Neural crest cell (in vitro differentiated cells): ENCODE measurements at places on chromosomes 7 and 10.

- H3K27me3 ChIP-seq: no peaks in the 10 kb centered on the region
- H3K27ac ChIP-seq: no peak overlapping the region
- no peaks in the 10 kb centered on the region for H3K36me3 ChIP-seq
- no peaks in the 10 kb centered on the region for H3K4me1 ChIP-seq
- no peak overlapping the region for H3K4me3 ChIP-seq
- DNase-seq: no peak
Measured at GRCh38 chr10:14772399-14772798, 2.3 kb downstream of the FAM107B start.

DNA sequence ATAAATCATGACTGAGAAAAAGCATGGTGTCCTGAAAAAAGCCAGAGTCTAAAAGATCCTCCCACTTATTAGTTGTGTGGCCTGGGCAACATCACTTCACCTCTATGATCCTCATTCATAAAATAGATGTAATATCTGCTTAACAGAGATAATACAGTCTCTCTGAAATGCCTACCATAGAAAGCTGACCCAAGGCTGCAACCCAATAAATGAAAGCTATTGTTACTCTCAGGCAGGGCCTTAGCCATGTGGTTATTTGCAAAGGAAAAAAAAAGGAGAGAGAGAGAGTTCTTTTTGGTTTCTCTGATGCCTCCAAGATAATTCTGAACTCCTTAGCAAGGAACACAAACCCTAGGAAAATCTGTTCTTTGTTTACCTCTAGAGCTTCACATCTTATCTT lies 7.9 kb downstream of the FAM13C start:
- DNase-seq: no peak
- no peaks in the 10 kb centered on the region for H3K4me1 ChIP-seq
- H3K36me3 ChIP-seq: no peaks in the 10 kb centered on the region
- H3K4me3 ChIP-seq: no peak overlapping the region
- no peak overlapping the region for H3K27ac ChIP-seq
- H3K27me3 ChIP-seq: no peaks in the 10 kb centered on the region

DNA sequence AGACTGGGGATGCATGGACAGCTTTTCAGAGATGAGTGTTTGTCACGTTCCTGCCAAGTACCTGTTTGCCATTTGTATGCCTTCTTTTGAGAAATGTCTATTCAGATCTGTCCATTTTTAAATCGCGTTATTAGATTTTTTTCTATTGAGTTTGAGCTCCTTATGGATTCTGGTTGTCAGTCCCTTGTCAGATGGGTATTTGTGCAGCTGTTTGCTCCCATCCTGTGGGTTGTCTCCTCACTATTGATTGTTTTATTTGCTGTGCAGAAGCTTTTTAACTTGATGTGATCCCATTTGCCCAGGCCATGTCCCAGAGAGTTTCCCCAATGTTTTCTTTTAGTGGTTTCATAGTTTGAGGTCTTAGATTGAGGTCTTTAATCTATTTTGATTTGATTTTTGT lies 5.5 kb upstream of the PRKAR1B start:
- H3K4me1 ChIP-seq: peaks cover 13% of the 10 kb centered on the region
- H3K36me3 ChIP-seq: peaks cover 13% of the 10 kb centered on the region
- peak overlapping the region; percentile 26 for H3K4me3 ChIP-seq
- DNase-seq: no peak
- no peak overlapping the region for H3K27ac ChIP-seq

GRCh38 chr7:39683216-39683845 lies 60.0 kb downstream of the RALA start:
- peak overlapping the region; percentile 78 for H3K27ac ChIP-seq
- H3K36me3 ChIP-seq: no peaks in the 10 kb centered on the region
- H3K27me3 ChIP-seq: no peaks in the 10 kb centered on the region
- H3K4me3 ChIP-seq: no peak overlapping the region
- peaks cover 16% of the 10 kb centered on the region for H3K4me1 ChIP-seq
- no peak for DNase-seq

DNA sequence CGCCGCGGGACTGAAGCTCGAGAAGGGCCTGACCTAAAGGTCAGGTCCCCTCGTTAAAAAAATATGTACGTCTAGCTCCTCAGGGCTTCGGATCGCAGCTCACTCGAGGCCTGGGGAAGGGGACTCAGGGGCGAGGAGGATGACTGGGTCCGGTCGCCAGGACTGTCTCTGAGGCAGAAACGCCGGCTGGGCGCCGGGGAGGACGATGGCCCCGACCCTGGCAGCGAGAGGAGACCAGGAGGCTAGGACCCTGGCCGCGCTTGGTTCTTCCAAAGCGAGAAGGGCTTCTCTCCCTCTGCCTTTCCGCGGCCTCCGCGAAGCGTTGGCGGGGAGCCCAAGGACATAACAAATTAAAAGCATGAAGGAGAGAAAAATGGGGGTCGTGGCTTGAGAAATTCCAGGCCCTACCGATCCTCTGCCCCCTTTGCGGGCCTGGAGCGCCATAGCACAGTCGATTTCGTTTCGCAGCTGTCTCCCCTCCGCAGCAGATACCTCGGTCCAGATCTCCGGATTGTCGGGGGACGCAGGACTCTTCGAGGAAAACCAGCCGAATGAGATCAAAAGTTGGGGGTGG lies 3.1 kb downstream of the NKX2-3 start:
- DNase-seq: no peak
- H3K27me3 ChIP-seq: peaks cover 97% of the 10 kb centered on the region
- peak overlapping the region; percentile 75 for H3K4me3 ChIP-seq
- H3K27ac ChIP-seq: no peak overlapping the region
- H3K36me3 ChIP-seq: peaks cover 7% of the 10 kb centered on the region
- peaks cover 35% of the 10 kb centered on the region for H3K4me1 ChIP-seq

DNA sequence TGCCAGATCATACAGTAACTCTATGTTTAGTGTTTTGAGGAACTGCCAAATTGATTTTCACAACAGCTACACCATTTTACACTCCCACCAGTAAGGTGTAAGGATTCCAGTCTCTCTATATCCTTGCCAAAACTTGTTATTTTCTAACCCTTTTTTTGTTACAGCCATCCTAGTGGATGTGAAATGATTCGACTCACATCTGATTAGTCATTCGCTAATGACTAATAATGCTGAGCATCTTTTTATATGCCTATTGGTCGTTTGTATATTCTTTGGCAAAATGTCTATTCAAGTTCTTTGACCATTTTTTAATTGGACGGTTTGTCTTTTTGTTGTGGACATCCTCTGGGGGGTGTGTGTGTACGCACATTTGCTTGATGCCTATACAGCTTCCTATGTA lies 142.8 kb downstream of the DGKB start:
- H3K4me3 ChIP-seq: no peak overlapping the region
- no peak for DNase-seq
- H3K4me1 ChIP-seq: peaks cover under 1% of the 10 kb centered on the region
- no peaks in the 10 kb centered on the region for H3K36me3 ChIP-seq
- no peaks in the 10 kb centered on the region for H3K27me3 ChIP-seq

GRCh38 chr7:46741181-46741580 lies 820.1 kb upstream of the IGFBP3 start:
- no peak overlapping the region for H3K4me3 ChIP-seq
- peak overlapping the region; percentile 36 for H3K27ac ChIP-seq

- no peak for DNase-seq
- no peaks in the 10 kb centered on the region for H3K27me3 ChIP-seq
- H3K36me3 ChIP-seq: peaks cover 5% of the 10 kb centered on the region
- no peak overlapping the region for H3K27ac ChIP-seq
Measured at GRCh38 chr10:12559578-12560178, 210.3 kb downstream of the CAMK1D start.

DNA sequence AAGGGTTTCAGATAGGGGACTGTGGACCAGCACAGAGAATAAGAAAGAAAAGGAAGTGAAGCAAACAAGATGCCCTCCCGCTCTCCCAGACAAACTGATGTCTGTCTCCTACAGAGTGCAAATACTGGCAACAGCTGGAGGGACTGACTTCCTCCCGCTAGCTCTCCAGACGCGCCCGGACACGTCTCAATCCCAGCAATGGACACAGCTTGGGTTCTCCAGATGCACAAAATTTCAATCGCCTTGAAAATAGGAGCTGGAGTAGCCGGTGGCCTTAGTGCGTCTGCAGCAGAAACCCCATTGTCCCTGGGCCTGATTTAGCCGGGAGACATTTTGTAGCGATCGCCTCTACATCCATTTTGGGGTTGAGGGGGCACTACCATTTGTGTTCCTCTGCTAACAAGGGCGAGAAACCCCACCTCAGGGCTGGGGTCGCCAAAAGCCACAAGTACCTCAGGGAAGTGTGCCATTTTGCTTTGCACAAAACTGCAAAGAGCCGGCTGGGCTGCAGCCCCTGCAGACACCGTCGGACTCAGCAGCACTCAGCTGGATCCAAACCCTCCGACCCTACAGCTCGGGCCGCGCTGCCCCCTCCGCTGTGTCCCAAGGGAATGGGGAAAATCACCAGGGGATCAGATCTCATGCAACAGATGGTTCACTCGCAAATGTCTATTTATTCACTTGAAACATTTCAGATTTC lies 5.9 kb downstream of the CPA2 start:
- H3K36me3 ChIP-seq: no peaks in the 10 kb centered on the region
- H3K27ac ChIP-seq: peak overlapping the region; percentile 97
- DNase-seq: peak; percentile 29
- peak overlapping the region; percentile 90 for H3K4me3 ChIP-seq

DNA sequence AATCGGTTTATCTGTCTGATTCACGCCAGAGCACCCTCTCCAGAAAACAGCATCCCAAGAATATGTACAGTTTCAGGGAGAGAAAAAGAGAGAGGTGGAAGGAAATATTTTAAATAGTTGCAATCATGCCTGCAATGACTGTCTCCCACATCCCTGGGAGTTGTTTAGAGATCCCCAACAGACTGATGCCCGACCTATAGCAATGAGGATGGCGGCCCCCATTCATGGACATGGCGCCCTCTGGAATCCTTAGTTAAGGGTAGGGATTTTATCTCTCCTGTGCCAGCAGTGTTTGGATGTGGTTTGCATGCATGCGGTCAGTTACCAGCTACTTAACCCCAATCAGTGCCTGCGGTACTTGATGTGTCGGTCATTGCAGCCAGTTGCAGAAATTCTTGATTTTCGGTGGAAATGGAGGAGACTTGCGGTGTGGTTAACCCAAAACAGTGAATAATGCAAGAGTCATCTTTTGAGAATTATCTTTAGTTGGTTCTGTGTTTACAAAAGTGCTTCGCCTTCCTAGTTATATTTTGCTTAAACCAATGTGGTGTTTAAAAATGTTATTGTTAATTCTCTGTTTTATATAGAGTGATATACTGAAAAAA lies 186.0 kb upstream of the TCF7L2 start:
- H3K4me1 ChIP-seq: peaks cover 20% of the 10 kb centered on the region
- no peaks in the 10 kb centered on the region for H3K36me3 ChIP-seq

- DNase-seq: no peak
- H3K36me3 ChIP-seq: no peaks in the 10 kb centered on the region
- no peak overlapping the region for H3K4me3 ChIP-seq
- peaks cover 18% of the 10 kb centered on the region for H3K4me1 ChIP-seq
- H3K27me3 ChIP-seq: no peaks in the 10 kb centered on the region
Measured at GRCh38 chr7:81068-81925, 111.1 kb upstream of the FAM20C start.

DNA sequence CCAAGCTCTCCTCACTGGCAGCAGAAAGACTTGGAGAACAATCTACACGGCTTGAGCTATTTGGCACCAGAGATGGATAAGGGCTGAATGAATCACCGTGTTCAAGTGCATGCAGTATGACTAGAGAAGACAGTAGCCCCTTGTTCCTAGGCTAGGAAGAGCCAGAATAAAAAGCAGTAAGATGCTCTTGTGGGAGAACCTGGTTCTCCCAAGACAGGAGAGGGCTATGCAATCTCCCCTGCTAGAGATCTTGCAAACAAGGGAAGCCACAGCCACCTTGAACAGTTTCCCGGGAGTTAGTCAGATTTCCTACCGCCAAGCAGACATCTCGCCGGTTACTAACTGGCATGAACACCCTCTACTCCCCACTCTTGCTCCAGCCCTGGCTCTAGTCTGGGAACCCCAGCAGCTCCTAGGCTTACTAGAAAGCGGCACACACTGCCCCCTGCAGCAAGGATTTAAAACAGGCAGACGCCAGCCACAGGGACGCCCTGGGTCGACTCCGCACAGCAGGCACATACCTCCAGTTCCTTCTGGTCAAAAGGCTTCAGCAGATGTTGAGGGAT lies 107.3 kb downstream of the SMURF1 start:
- H3K27ac ChIP-seq: no peak overlapping the region
- H3K27me3 ChIP-seq: no peaks in the 10 kb centered on the region
- H3K36me3 ChIP-seq: peaks cover 34% of the 10 kb centered on the region
- H3K4me1 ChIP-seq: peaks cover 5% of the 10 kb centered on the region
- peak; percentile 33 for DNase-seq

DNA sequence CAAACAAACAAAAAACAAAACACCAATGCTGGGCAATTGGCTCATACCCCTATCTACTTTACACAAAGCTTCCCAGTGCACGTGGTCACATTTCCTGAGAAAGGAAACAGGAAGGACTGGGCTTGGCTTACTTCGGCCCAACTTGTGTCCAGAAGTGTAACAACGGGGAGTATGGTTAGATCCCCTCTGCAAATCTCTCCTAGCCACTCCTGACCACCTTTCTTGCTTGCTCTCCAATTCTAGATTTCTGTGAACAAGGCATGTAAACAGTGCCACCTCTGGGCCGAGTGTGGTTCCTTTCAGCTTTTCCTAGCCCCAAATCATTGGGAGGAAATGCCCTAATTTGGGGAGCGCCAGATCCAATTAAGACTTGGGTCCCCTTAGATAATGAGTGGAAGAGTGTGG lies 21.0 kb upstream of the FRAT2 start:
- DNase-seq: no peak
- no peaks in the 10 kb centered on the region for H3K4me1 ChIP-seq

GRCh38 chr7:4040109-4040928 lies 641.8 kb upstream of the FOXK1 start:
- H3K27me3 ChIP-seq: no peaks in the 10 kb centered on the region
- no peaks in the 10 kb centered on the region for H3K36me3 ChIP-seq
- no peak for DNase-seq
- H3K4me3 ChIP-seq: no peak overlapping the region
- peaks cover 5% of the 10 kb centered on the region for H3K4me1 ChIP-seq

DNA sequence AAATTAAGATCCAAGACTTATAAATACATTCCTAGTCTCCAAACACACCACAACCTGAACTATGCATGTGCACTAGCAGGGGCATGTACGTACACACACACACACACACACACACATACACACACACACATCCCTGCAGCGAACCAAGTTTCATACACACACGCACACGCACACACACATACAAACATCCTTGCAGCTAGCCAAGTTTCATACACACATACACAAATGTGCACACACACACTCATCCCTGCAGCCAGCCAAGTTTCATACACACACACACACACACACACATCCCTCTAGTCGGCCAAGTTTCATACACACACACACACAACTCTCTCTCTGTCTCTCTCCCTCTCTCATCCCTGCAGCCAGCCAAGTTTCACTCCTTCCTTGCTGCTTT lies 82.7 kb upstream of the WIPF3 start:
- no peaks in the 10 kb centered on the region for H3K27me3 ChIP-seq
- H3K27ac ChIP-seq: no peak overlapping the region
- DNase-seq: no peak

GRCh38 chr10:9052767-9053166 lies 998.3 kb downstream of the GATA3 start:
- DNase-seq: no peak
- H3K4me3 ChIP-seq: no peak overlapping the region
- peaks cover 15% of the 10 kb centered on the region for H3K27me3 ChIP-seq
- H3K36me3 ChIP-seq: no peaks in the 10 kb centered on the region
- no peaks in the 10 kb centered on the region for H3K4me1 ChIP-seq
